ENCODE measurements at places on chromosomes 12 and 14.

- DNase-seq = no peak
Observed at GRCh38 chr12:46743456-46743855, 82.3 kb downstream of the SLC38A4 start.

GRCh38 chr12:132054983-132055382 is 89.1 kb downstream of the DDX51 start:
- no peak for DNase-seq

DNA sequence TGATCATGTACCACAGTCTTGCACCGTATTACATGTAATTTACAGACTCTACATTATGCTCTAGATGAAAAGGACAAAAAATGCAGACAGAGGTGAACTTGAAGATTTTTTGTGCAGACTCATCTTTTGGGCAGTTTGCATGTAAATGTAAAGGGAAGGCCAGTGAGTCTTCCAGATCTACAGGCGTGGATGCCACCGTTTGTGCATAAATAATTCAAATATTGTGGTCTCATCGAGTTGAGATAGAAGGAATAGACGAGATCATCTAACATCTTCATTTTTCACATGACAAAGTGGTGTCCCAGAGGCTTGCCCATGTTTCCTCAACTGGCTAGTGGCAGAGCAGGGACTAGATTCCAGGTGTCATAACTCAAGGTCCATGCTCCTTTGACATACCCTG is 125.2 kb downstream of the ALX1 start:
- no peak for DNase-seq

DNA sequence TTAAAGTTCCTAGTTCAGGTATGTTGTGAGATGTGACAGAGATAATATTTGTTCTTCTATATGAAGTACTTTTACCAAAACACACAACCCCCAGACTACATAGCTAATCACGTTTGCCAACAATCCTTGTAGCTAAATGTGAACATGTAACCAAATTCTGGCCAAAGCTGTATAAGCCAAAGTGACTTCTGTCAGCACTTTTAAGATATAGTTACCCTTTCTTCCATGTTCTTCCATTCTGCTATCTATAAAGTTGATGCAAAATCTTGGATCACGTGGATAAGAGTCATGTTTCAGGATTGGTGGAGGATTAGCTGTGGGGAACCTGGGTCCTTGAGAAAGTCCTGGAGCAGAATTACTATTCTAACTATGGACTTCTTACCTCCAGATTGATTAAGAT is 1366.6 kb downstream of the FSCB start:
- no peak for DNase-seq

- no peak for DNase-seq
Observed at GRCh38 chr12:11178250-11178649, 7.3 kb downstream of the SMIM10L1 start.

DNA sequence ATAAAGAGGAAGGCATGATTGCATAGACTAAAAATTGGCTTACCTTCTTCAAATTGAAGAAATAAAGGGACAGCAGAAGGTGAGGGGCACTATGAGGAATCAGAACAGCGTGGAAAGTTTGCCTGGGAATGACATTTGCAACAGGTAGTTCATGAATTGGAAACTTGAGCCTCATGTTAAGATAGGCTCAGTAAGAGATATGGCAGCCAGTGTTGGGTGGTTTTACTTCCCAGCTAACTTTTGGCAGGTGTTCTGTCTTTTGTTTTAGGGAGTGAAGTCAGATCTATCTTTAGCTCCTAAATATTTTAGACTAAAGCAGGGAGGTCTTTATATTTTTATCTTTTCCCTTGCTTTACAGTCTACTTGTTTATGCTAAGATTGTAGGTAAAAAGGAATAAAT is 122.4 kb downstream of the ANO6 start:
- DNase-seq = no peak

DNA sequence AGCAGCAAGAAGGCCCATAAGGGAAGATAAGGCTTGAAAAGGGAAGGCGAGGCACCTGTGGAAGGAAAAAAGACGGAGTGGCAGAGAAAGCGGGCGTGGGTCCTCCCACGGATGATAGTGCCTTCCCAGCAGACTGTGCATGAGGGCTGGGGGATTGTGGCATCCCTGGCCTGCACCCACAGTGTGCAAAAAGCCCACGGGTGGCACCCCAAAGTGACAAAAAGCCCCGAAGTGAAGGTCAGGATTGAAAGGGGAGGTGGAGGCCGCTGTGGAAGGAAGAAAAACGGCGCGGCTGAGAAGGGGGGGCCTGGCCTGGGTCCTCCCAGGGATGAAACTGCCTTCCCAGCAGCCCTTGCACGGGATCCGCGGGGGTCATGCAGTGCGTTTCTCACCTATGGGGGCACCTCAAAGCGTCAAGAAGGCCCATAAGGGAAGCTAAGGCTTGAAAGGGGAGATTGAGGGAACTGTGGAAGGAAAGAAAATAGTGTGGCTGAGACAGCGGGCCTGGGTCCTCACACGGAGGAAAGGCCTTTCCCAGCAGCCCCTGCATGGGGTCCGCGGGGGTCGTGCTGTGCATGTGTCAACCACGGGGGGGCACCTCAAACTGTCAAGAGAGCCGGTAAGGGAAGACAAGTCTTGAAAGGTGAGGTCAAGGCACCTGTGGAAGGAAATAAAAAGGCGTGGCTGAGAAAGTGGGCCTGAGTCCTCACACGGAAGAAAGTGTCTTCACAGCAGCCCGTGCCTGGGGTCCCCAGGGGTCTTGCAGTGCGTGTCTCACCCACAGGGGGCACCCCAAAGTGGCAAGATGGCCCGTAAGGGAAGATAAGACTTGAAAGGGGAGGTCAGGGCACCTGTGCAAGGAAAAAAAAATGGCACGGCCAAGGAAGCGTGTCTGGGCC is 274.1 kb downstream of the ALG10 start:
- DNase-seq = no peak

GRCh38 chr14:100713705-100714104 is 13.0 kb upstream of the DLK1 start:
- DNase-seq = no peak
